ENCODE measurements at places on chromosomes 11 and 22.

DNA sequence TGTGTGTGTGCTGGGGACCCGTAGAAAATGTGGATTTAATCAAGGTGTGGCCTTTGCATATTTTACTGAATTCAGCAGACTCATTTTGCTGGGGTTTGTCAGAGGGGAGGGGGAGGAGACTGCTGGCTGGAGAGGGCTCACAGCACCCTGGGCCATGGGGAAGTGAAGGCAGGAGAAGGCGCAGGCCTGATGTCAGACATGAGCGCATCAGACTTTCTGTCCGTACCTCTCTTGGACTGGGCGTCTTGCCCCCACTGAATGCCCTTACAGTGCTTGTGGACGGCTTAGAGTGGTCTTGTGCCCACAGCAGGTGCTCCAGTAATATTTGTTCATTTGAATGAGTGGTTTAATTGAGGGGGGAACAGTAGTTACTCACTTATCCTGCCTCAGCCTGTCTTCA is 75.2 kb downstream of the TEAD1 start:
- DNase-seq = no peak

GRCh38 chr11:75505916-75506692 is 19.6 kb downstream of the GDPD5 start:
- no peak for DNase-seq

- peak; percentile 31 for DNase-seq
Observed at GRCh38 chr11:9615031-9615451, 41.6 kb downstream of the WEE1 start.

- no peak for DNase-seq
Observed at GRCh38 chr11:66414120-66414934, 6.5 kb upstream of the NPAS4 start.

GRCh38 chr22:39623603-39624500 is 53.3 kb downstream of the CACNA1I start:
- DNase-seq = no peak

DNA sequence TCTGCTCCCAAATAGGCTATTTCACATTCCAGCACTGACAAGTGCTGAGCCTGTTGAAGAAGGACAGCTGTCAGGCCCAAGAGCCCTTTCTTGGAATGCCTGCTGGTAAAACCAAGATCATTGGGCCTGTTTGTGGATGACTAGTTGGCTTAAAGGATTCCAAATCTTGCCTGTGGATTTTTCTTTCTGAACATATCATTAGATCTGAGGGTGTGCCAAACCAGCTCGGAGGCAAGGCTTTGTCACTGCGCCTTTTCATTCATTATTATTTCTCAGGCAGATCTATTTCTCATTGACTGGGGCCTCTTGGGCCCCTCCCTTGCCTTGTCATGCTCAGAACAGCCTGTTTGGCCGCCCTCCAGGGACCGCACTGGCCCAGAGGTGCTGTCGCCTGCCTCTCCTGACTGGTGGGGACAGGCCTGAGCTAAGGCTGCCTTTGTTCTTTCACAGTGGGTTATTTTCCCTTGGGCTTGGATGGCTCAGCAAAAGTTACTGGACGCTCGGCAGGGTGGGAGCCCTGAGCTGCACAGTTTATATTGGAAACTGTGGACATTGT is 222.7 kb upstream of the SESN3 start:
- peak; percentile 58 for DNase-seq

- DNase-seq = no peak
Observed at GRCh38 chr11:132728026-132728425, 804.3 kb downstream of the OPCML start.

- DNase-seq = no peak
Observed at GRCh38 chr22:25327018-25327755, 107.7 kb downstream of the CRYBB2 start.

DNA sequence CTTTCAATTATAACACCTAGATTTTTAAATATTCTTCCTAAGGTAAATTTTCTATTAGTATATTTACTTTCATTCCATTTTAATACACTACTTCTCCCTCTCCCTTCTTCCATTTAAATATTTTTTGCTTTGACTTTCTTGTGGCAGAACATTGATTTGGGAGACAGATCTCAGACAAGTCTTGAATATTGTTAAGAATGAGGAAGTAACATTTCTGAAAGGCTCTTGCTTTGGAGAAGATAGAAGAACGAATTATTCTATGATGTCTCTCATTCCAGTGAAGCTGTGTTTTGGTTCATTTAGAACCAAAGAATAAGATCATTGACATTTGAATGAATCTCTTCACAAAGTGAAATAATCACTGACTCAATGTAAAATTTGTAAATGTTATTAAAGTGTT is 2.4 kb downstream of the IPO7 start:
- DNase-seq = no peak

GRCh38 chr22:38735126-38735464 is 20.7 kb downstream of the SUN2 start:
- DNase-seq = no peak

- no peak for DNase-seq
Observed at GRCh38 chr11:125649465-125650166, 24.7 kb downstream of the CHEK1 start.

- no peak for DNase-seq
Observed at GRCh38 chr22:23750367-23750713, 572 bp downstream of the ZNF70 start.

DNA sequence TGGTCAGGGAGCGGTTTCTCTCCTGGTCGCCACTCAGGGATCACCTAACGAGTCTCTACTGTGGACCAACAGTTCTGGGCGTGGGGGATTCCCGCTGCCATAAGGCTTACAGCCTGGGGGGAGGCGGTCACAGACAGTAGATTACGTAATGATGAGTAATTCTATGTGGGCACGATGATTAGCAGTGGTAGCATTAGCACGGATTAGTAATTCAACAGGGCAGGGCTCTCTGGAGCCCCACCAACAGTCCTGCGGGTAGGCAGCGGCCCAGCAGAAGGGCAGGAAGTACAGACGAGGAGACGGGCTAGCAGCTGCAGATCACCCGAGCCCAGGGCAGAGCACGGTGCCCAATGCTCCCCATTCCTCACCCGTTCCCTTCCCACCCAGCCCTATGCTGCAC is 3.6 kb downstream of the SHISAL1 start:
- peak; percentile 96 for DNase-seq

DNA sequence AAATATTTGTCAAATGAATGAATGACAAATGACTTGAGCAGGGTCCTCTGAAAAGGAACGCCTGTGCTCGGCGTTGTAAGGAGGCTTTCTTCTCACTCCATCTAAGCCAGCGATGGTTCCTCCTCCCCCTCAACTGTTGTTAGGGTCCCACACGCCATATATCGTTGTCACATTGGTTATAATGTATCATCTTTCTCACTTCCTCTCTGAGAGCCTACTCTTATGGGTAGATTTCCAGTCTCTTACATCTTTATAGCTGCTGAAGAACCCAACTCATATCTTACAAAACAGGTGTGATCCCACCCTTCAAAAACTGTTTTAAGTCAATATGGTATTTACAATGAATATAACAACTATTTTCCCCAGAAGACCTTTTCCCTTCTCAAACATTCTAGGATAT is 81.5 kb downstream of the NAV2 start:
- DNase-seq = no peak

GRCh38 chr22:39468487-39469325 is 11.9 kb downstream of the MGAT3 start:
- no peak for DNase-seq

DNA sequence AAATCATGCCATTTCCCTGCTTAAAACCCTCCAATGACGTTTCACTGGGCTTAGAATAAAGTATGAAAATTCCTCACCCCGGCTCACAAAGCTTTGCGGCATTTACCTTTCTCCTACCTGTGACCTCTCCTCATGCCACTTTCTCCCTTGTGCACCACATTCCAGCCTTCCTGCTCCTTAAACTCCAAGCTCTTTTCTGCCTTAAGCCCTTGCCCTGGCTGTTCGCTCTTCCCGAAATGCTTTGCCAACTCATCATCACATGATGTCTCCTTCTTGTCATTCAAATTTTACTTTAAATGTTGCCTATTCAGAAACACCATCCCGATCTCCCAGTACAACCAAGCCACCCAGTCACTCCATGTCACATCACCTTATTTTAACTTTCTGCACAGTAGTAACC is 2.0 kb downstream of the PLEKHA7 start:
- DNase-seq = no peak

DNA sequence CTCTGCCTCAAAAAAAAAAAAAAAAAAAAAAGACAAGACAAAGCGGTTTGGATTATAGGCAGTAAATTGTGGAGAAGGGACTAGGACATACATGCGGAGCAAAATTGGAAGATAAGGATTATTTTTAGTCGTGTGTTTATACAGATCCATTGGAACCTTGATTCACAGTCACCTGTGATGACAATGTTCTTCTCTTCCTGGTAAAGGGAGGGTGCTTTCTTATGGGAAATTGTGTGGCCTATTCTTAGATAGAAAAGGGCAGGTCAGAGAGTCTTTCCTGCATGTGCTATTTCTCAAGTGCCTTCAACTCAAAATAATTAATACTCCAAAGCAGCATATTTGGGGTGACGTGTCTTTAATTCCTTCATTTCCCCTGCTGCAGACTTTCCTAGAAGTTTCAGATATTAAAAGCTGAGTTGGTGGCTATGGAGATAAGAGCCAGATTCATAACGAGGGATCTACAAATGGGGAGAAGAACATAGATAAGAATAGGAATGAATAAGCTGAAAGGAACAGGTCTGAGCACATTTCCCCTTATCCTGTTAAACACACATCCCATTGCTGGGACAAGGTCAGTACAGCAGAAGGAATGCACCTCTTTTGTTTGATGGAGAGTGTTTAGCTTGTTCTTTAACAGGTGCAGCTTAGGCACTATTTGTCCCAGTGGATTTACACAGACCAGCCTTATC is 22.5 kb downstream of the GSTT2B start:
- DNase-seq = no peak

DNA sequence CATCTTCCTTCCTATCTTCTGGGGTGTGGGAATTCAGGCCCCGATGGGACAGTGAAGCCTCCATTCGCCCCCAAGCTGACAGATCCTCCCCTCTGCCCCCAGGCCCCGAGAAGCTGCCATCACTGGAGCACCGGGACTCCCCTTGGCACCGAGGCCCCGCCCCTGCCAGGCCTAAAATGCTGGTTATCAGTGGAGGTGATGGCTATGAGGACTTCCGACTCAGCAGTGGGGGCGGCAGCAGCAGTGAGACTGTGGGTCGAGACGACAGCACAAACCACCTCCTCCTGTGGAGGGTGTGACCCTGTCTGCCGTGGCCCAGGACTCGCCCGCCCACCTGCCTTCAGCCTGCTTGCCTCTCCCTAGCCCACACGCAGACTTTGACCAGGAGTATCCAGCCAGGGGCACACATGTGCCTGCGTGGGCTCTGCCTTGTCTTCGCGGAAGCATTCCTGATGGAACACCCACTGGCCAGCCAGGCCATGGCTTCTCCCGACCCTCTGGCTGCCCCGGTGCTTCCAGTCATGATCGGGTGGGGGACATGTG is 8.6 kb upstream of the RELT start:
- DNase-seq = no peak

DNA sequence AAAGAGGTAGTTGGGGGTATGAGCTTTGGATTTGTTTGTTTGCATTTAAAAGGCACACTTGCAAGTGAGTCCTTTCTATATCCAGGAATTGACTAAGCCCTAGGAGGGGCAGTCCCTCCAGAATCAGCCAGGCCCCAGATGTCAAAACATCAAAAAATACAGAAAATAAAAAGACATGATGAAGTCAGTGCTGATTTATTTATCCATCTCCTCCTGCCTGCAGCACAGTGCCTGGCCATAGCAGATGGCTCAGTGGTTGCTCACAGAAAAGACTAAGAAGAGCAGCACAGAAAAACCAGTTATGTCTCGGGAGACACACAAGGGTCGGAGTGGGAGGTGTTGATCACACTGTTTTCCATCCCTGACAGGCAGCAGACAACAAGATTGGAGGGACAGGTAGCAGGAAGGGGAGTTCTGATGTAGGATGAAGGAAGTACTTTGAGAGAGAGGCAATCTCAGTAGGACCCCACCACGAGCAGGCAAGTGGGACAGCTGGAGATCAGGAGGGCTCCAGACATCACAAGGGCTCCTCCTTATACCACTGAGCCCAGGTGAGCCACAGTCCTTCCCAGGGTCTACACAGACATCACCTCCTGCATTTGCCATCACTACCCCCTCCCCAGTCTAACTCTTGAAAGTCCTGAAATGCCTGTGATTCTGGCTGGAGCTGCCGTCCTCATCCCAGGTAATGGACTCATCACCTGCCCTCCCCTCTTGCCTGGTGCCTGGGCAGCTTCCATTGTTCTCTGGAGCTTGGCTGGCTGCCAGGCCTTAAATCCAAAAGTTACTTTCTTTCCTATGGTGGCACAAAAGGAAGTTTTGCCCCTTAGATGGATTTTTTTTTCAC is 32.3 kb downstream of the TMPRSS5 start:
- DNase-seq = peak; percentile 47

DNA sequence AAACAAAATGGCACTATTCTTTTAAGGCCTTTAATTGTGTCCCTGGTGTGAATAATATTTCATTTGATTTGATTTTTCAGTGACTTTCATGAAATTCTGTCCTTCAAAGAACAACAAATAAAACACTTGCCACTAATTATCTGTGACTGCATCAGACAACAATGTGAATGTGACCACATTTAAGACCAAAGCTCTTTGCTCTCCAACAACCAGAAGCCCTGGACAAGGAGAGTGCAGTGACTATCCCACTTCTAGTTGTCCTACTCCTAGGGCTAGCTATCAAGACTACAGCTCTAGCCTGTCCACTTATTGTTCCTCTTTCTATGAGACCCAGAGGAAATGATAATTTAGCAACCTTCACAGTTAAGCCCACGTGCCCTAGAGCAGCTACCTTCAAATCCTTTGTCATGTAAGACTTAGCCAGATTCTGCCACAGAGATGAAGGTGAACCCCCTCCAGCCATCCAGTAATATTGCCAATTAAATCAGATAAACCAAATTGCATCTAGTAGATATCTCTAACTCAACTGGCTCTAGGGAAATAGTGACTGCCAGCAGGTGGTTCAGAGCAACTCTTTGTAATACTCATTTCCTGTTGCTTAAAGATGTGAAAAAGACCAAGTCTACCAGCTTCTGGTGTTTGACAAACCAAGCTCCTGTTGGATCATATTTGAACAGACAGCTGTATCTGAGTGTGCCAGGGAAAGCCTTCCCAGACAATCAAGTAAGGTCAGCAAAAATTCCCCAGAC is 142.6 kb upstream of the BLID start:
- no peak for DNase-seq

DNA sequence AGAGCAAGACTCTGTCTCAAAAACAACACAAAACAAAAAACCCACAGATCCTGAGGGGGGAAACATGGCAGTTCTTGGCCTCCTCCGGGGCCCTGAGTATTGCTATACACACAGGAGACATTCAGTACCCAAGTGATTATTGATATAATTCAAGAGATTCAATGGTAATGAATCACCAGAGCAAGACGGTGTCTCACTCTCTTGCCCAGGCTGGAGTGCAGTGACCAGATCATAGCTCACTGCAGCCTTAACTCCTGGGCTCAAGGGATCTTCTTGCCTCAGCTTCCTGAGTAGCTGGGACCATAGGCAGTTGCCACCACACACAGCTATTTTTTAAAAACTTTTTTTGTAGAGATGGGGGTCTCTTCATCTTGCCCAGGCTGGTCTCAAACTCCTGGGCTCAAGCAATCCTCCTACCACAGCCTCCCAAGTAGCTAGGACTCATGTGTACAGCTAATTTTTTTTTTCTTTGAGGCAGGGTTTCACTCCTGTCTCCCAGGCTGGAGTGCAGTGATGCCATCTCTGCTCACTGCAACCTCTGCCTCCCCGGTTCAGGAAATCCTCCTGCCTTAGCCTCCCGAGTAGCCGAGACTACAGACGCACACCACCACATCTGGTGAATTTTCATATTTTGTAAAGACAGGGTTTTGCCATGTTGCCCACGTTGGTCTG is 21.8 kb upstream of the PIK3C2A start:
- DNase-seq = no peak

- DNase-seq = peak; percentile 54
Observed at GRCh38 chr11:124611064-124611463, at the start of gene PANX3. Gene PANX3, plus strand, starts transcription at chr11:124611428. Its CDS starts 129 bp downstream, at chr11:124611557.

- DNase-seq = no peak
Observed at GRCh38 chr22:45425531-45426265, 12.2 kb downstream of the RIBC2 start.

All from fibroblast of skin of right biceps (primary cell).